ENCODE measurements at places on chromosomes 7 and 10.
A peak's percentile ranks its signal among the peaks of the same experiment; 100 is the strongest.

- no peak for DNase-seq
Measured at GRCh38 chr7:88759230-88760135, at the start of gene ZNF804B. Gene ZNF804B (plus strand): TSS chr7:88759700. CDS start chr7:88759977, 277 bp downstream.

- no peak for DNase-seq
Measured at GRCh38 chr7:48899932-48900331, 24.4 kb upstream of the CDC14C start.

DNA sequence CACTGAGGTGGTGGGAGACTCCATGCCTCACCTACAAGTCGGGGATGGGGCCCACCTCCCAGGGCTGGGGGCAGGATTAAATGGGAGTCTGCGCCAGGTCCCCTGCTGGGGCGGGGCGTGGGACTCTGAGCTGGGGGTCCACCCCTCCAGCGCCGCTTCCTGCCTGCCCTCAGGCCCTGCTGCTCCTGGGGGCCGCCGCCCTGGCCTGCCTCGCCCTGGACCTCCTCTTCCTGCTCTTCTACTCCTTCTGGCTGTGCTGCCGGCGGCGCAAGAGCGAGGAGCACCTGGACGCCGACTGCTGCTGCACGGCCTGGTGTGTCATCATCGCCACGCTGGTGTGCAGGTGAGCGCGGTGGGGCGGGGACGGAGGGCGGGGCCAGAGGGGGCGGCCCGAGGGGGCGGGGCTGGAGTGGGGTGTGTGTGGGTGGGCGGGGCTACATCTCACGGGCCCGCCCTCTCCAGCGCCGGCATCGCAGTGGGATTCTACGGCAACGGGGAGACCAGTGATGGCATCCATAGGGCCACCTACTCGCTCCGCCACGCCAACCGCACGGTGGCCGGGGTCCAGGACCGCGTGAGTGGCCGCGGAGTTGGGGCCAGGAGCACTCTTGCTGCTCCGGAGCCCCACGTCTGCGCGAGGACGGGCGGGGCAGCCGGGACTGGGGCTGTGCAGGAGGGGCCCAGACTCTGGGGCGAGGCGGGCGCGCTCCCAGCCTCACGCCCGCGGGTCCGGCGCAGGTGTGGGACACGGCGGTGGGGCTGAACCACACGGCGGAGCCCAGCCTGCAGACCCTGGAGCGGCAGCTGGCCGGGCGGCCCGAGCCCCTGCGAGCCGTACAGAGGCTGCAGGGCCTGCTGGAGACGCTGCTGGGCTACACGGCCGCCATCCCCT, 15.1 kb downstream of the TTYH3 start:
- no peak for DNase-seq

DNA sequence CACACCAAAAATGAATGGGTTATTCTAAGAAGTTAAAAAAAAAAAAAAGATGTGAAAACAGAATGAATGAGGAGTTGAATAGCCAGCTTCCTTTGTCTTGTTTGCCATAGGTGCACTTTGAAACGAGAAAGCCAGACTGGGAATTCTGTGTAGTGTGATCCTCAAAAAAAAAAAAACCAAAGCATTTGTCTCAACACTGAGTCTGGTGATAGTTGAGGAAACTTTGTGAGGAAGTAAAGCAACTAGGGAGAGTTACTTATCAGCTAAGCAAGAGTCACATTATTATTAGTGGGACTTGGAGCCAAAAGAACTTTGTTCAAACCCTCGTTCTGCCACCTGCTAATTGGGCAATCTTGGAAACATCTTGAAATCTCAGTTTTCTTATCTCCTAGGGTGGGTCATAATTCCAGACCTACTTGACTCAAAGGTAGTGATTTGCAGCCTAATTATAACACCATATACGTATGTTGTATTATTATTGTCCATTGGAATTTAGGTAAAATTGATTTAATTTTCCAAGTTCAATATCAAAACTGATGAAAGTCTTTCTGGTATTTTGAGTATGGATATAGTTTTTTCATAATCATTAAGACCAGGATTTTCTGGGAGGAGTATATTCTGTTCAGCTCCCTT, 99.8 kb upstream of the GJD4 start:
- no peak for DNase-seq

DNA sequence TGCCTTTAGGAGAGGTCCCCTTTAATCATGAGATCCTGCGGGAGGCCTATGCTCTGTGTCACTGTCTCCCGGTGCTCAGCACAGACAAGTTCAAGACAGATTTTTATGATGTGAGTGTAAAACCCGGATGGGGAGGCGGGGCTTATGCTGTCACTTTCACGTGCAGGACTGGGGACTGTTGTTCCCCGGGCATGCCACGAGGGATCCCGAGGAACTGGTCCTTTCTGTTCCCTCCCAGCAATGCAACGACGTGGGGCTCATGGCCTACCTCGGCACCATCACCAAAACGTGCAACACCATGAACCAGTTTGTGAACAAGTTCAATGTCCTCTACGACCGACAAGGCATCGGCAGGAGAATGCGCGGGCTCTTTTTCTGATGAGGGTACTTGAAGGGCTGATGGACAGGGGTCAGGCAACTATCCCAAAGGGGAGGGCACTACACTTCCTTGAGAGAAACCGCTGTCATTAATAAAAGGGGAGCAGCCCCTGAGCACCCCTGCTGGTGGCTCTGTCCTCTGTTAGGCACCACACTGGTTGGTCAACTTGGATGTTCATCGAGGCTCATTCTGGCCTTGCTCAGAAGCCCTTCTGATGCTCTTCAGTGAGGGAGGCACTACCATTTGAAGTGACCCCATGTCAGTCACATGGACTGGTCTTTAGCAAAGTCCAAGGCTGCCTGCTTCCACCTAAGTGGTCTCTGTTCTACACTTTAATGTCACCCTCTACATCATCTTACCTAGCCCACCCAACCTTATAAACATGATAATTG, 2.8 kb downstream of the COPS6 start:
- DNase-seq, result no peak

DNA sequence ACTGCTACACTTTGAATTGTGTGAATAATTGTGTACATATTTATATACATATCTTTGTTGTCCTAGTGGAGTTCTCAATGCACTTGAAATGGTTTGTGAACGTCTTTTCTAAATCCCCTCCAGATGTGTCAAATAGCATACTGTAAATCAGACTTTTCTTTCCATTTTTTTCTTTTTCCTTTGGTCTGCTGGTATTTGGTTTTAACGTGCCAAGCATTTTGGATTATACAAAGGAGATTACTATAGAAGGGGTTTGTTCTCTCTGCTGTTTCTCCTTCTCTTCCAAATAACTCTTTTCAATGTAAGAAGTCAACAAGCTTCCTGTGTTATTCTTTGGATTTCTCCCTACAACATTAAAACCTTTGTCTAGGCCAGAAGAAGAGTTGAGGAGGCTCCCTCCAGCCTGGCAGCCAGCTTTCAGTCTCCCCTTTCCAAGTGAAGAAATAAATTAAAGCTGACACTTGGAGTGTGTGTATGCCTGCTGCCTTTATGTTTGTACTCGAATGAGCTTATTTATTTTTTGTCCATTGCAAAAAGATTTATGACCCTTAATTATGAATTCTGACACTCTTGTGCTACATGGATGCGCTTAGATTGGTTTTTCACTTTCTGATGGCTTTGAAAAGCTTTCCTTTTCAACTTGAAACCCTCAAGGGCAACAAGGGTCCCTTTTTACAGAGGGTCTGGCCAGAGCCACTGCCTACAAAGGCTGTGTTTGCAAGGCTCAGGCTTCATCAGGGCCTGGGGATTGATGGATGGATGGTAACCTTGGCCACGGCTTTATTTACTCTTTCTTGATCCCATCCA, 107.8 kb downstream of the RAB18 start:
- DNase-seq, result no peak

GRCh38 chr10:21737106-21737505, 203.1 kb downstream of the MLLT10 start:
- no peak for DNase-seq

DNA sequence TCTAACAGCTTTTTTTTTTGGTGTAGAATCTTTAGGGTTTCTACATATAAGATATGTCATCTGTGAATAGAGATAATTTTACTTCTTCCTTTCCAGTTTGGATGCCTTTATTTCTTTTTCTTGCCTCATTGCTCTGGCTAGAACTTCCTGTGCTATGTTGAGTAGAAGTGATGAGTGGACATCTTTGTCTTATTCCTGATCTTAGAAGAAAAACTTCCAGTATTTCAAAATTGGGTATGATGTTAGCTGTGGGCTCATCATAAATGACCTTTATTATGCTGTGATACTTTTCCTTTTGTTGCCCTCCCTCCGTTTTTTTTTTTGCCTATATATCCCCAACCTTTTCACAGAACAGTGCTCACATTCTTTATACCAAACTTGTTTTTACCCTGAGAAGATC, 8.8 kb downstream of the AGK start:
- no peak for DNase-seq

DNA sequence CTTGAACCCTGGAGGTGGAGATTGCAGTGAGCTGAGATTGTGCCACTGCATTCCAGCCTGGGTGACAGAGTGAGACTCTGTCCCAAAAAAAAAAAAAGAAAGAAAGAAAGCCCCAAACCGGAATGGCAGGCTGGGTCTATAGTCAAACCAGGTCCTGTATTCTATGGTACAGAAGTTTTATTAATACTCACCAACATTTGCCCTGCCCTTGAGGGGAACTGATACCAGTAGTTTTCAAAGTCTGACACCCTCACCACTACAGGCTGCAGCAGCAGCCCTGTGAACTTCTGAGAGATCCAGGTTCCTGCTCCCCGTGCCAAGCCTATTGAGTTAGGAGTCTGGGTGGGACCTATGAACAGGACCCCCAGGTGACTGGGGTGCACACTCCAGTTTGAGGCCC, 80.6 kb downstream of the RGS10 start:
- DNase-seq, result no peak

- DNase-seq, result no peak
Measured at GRCh38 chr7:18405726-18406125, 89.8 kb upstream of the HDAC9 start.

DNA sequence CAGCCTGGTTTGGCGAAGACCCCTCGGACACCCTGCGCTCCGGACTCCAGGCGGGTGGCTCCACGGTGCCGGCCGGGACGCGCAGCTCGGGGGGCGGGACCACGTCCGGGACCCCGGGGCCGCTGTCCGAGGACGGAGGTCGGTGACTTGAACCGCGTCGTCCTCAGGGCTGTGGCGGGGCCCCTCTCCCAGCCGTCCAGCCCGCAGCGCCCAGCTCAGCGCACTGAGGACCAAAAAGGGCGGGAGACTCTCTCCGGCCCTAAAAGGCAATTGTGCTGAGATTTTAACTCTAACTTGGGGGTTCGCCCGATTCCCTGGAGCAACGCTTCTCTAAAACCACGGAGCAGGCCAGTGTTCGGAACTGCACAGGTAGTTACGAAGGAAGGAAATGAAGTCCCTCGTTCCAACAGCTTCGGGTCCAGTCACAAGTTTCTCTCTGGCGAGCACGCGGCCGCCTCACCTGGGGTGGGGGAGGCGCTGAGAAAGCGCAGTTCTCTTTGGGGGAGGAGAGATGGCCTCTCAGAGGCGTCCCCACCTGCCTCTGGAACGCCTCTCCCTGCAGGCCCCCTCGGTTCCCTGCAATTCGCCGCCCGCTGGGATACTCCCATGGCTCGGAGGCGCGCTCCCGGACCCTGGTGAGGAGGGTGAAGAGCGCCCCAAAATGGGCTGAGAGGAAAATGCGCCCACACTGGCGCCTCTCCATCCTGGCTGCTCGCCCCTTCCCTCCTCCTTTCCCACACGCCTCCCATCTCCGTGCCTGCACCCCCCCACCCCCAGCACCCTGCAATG, 352.7 kb downstream of the DNAJB6 start:
- peak; percentile 68 for DNase-seq

- DNase-seq, result no peak
Measured at GRCh38 chr7:77321300-77321699, 94.8 kb downstream of the GSAP start.

DNA sequence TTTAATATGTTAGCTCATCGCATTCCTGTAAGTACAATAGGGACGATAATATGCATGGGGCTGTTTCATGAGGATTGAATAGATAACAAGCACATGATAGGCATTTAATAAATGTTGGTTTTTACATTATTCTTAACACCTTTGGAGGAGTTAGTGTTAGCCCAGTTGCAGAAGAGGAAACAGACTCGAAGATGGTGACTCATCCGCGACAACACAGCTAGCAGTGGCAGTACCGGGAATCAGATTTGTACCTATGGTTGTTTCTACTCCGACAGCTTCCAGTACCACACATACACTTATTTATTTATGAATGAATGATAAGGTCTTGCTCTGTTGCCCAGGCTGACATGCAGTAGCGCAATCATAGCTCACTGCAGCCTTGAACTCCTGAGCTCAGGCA, 2.9 kb downstream of the LRMDA start:
- no peak for DNase-seq

DNA sequence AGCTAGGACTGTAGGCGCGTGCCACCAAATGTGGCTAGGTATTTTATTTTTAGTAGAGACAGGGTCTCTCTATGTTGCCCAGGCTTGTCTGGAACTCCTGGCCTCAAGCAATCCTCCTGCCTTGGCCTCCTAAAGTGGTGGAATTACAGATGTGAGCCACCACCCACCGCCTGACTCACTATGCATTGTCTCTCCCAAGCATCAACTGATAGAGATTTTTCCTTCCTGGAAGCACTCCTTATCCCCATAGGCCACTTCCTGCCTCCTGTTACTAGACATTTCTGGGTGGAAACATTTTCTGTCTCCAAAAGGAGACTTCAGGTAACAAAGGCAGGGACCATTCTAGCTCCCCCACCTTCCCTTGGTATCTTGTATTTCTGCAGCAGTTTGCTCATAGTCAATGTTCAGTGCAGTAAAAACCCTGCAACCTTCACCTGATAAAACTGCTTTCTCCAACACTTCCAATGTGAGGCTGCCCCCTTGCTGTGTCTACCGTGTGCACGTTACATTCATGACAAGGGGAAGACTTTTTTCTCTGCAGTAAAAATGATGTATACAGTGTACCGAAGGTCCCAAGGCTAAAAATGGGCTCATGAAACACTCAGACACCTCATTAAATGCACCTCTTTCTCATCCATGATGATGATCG, 84.9 kb downstream of the NHLRC2 start:
- DNase-seq, result no peak

DNA sequence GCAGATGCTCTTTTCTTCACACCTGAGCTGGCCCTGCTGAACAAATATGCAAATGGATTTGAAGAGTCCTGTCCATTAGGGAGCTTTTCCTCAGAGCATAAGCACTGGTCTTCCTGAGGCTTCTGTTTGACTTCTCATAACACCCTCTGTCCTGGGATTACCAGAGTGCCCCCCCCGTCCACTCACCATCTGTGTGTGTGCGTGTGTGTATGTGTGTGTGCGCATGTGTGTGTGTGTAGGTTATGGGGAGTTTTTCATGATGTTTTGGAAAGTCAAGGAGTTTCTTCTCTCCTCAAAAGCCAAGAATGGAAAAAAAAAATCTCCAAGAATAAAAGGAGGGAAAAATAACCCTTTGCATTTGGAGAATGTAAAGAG, 57.7 kb upstream of the COMTD1 start:
- DNase-seq, result no peak

GRCh38 chr10:88019753-88020152, 156.3 kb downstream of the PTEN start:
- no peak for DNase-seq

DNA sequence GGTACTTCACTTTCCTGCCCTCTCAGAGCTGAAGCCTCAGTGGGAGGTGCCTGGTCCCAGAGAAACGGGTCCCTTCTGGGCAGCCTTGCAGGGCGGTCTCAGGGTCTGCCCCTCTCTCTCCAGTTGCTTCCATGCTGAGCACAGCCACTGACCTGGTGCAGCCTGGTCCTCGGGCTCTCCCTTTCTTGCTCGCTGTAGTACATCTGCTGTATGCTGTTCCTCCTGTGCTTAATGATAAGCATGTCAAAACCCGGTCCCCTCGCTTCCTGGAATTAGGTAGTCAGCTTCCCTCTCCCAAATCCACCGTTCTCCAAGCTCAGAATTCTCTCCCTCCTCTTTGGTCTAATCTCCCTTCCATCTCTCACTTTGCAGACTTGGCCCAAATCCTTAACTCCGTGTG, 11.0 kb upstream of the HPS1 start:
- DNase-seq, result no peak

Data from coronary artery (tissue), 2 donors.